ENCODE measurements at places on chromosomes 1 and 21.
A peak's percentile ranks its signal among the peaks of the same experiment; 100 is the strongest.

GRCh38 chr1:20601129-20601825, 12.4 kb downstream of the CDA start:
- no peak for DNase-seq

DNA sequence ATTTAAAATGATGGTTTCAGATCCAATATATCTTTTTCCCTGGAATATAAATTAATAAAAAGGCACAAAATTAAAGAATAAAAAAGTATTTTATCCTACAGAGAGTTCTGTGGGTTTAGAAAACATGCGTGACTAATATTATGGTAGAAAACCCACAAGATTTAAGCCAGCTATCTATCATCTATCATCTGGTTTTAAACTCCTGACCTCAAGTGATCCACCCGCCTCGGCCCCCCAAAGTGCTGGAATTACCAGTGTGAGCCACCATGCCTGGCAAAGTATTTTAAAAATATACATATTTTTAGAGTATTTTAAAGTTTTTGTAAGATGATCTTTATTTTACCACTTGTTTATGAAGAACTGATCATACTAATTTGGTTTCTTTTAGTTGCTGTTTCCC, 79.5 kb downstream of the NRIP1 start:
- no peak for DNase-seq

GRCh38 chr1:94559921-94560320, 18.4 kb upstream of the F3 start:
- no peak for DNase-seq

DNA sequence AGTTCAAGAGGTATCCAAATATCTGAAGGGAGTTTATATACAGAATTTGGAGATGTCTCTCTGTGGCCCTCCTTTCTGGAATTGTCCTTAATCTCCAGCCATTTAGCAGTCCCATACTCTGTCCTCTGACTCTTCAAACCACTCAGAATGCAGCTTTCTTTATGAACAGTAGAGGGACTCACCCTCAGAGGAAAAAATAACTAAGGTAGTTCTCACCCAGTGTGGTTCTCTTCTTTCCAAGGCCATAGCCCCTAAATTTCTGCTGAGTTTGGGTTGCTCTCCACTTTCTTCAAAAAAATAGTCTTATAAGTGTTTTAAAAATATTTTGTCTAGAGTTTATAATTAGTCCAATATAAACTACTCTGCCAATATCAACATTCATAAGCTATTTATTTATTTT, 369.7 kb downstream of the MATN1 start:
- DNase-seq: no peak

DNA sequence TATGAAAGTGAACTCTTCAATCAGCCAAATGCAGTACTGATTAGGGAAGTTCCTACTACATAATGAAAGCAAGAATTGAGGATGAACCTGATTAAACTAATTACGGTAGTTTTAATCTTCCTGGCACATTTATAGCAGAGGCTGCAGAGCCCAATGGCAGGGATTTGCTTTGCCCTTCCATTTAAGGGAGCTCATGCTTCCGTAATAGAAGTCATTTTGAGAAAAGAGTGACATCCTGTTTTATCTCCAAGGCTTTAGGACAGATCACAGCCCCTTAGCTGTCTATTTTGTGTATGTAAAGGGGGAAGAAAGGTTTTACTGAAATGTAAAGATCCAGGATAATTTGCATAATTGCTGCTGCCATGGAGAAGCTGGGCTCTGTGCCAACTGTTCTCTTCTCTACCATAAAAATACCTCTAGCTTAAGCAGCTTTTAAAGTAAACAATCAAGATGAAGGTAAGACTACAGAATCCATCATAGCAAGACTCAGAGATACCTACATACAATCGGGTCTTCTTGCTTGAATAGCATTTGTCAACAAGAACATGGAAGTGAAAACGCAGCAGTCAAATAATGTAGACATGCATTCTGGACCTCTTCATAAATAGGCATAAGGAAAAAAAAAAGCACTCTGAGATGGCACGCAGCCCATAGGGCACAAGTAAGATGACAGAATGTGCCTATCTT, 62.5 kb downstream of the ASH1L start:
- DNase-seq: no peak

DNA sequence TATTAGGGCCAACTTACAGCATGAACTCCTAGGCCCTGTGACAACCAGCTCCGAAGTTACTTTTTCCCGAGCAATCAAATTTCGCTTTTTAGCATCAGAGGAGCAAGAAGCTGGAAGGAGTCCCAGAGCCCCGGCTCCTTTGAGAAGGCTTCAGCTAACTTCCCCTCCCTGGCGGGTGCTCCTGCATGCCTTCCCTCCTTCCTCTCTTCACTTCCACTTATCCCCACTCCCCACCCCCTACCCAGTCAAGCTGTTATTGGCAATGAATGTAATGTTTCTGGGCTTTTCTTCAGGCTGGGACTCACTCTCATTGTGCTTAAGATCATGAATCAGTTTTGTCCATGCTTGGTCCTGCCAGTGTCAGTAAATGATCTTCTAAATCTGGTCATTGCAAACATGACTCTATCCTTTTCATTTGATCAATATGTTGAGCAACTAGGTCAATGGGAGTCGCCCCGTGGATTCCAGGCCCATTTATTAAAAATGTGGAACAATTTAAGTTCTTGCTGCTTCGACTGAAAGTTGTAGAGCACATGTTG, 94.5 kb upstream of the TSPAN2 start:
- no peak for DNase-seq

- DNase-seq: no peak
Observed at GRCh38 chr1:197062692-197063091, 4.4 kb downstream of the F13B start.

- DNase-seq: no peak
Observed at GRCh38 chr1:9486466-9487140, 52.7 kb upstream of the SLC25A33 start.

DNA sequence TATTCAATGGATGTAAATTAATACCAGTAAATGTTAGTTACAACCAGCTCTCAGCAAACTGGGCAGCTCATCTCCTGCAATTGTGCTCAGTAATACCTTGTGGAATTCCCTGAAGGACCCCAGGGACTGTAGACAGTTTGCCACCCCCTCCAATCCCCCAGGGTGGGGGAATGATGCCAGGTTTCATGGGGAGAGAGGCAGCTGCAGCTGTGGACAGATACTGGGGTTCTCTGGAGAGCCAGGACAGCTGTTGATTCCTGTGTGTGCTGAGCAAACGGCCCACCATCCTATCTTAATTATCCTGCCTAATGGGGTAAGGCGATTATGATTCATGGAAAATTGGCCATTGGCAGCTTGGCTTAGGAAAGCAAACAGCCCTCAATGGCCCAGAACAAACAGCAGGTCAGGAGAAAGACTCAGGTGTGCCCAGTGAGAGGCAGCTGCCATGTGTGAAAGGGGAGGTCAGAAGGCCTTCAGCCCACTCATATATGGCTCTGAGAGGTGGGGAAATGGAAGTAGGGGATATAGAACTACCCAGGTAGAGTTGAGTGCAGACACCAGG, 148.9 kb upstream of the CTTNBP2NL start:
- DNase-seq: no peak

DNA sequence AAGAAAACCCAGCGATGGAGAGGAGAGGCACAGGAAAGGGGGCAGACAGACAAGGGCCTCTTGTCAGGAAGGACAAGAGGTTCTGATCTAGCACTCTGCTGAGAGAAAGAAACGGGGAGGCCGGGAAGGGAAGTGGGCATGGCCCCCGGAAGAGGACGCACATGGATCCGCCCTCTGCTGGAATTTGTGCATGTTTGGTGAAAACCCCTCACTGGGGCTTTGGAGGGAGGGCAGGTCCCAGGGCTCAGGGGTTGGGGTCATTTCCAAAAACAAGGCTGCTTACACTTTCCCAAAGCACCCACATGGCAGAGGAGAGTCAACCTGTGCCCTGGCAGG, 32.4 kb upstream of the ECE1 start:
- DNase-seq: no peak

DNA sequence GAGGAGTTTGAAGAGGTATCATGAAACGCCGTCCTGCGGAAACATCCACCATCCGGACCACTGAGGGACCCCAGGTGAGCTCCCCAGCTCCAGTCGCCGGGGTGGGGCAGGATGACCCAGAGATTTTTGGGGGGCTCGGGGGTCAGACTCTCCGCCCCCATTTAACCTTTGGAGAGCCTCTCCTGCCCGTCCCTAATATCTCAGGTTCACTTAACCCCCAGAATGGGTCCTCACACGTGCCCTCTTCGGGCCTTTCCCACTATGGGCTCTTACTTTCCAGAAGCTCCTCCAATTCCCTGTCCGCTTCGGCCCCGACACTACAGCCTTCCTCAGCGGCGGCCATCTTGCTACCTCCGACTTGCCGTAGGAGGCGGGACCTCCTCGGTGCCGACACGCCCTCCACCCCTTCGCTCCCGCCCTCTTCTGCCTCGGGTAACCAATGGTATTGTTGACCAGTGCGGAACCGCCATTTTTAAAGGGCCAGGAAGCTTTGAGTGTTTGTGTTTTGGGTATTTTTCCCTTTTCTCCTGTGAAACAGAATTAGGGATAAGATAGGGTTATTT, at the start of gene PEX19:
TSS of gene PEX19 (minus strand) at position 352 of the 563 bp plus-strand sequence. CDS start at position 343, 9 bp downstream.
- peak; percentile 90 for DNase-seq

DNA sequence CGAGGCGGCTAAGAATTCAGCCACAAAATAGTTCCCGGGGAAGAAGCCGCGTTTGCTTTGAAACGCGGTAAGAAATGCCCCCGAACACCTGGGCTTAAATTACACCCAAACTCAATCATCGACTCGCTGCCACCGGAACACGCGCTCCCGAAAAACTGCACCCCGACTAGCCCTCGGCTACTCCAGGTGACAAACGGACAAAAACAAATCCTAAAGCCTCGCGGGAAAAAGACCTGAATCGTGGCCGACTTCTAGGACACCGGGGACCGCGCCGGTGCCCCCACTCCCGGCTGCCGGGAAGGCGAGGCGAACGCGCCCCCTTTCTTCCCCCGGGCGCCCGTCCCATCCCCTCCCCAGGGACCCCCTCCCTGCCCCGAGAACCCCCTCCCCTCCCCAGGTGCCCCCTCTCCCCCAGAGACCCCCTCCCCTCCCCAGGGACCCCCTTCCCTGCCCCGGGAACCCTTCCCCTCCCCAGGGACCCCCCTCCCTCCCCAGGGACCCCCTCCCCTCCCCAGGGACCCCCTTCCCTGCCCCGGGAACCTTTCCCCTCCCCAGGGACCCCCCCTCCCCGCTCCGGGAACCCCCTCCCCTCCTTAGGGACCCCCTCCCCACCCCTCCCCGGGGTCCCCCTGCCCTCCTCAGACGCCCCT, 628 bp downstream of the C1orf159 start:
- DNase-seq: no peak

DNA sequence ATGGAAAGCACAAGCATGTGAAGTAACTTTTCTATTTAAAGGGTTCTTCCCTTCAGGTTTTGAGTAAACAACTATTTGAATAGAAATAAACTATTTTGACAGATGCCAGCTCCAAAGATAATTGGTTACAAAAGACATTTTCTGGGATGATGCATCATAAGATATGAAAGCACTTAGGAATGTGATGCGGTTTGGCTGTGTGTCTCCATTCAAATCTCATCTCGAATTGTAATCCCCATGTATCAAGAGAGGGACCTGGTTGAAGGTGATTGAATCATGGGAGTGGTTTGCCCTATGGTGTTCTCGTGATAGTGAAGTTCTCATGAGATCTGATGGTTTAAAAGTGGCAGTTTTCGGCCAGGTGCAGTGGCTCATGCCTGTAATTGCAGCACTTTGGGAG, 6.4 kb downstream of the DISP1 start:
- DNase-seq: no peak

GRCh38 chr1:161330346-161330745, 16.2 kb downstream of the SDHC start:
- DNase-seq: no peak

DNA sequence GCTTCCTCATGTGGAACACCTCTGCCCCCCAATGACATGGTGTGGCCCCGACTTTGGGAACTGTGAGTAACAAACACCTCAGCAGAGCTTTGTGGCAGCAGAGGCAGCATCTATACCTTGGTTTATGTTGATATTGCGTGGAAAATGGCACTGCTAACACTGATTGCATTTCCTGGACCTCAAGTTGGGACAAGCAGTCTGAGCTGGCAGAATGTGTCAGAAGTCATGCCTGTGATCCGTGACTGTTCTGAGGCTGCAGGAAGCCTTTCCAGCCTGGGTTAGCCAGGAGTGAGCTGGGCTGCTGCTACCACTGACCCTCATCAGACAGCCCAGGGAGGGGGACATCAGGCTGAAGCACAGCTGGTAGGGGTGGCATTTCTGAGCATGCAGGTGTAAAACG, 268.5 kb downstream of the KCNJ6 start:
- DNase-seq: no peak

DNA sequence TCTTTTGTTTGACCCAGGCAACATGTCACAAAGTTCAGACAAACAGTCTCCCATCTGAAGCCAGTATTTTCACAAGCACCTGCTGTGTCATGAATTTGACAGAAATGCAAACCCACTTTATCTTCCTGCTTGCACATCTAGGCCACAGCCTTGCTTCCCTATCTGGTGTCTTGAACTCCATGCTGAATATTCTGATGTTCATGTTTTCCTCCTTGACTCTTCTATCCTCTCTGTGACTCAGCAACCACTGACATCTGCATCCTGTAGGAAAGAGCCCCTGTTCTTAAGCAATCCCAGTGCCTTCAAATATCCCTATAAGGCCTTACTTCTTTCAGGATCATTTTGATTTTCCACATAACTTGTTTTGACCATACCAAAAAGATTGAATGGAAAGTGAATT, 6.5 kb downstream of the CD55 start:
- no peak for DNase-seq

GRCh38 chr1:9368356-9368755, 75.7 kb downstream of the SPSB1 start:
- DNase-seq: no peak

Data from CD4-positive, alpha-beta T cell (primary cell).